Peyer's patch (tissue), 4 donors: ENCODE measurements at places on chromosomes 3 and 15.

DNA sequence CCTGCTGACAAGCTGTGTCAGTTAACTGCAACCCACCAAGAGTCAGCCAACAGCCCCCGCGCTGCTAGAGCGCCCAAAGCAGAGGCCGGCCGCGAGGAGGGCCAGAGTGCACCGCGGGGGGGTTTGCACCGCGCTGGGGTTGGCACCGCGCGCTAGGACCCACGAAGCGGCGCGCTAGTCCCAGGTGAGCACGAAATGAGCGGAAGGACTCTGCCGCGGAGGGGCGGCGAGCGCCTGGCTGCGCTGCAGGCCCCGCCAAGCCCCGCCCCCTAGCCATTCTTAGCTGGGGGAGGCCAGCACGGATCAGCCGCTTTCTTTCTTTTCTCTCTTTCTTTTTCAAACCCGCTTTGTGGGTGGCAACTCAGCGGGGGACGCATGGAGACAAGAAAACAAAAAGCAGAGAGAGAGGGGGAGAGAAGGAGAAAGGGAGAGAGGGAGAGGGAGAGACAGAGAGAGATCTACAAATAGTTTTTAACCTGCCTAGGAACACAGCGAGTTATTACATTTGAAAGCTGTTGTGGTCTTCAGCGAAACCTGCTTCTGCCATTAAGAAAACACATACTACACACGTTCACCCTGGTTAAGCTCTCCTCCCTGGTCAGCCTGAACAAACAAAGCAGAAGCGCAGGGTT is 6.9 kb upstream of the FOXB1 start:
- no peak for DNase-seq

- DNase-seq = no peak
Observed at GRCh38 chr3:185283374-185283935, 29.6 kb upstream of the EHHADH start.

GRCh38 chr3:21292971-21293370 is 458.0 kb downstream of the ZNF385D start:
- DNase-seq = no peak

DNA sequence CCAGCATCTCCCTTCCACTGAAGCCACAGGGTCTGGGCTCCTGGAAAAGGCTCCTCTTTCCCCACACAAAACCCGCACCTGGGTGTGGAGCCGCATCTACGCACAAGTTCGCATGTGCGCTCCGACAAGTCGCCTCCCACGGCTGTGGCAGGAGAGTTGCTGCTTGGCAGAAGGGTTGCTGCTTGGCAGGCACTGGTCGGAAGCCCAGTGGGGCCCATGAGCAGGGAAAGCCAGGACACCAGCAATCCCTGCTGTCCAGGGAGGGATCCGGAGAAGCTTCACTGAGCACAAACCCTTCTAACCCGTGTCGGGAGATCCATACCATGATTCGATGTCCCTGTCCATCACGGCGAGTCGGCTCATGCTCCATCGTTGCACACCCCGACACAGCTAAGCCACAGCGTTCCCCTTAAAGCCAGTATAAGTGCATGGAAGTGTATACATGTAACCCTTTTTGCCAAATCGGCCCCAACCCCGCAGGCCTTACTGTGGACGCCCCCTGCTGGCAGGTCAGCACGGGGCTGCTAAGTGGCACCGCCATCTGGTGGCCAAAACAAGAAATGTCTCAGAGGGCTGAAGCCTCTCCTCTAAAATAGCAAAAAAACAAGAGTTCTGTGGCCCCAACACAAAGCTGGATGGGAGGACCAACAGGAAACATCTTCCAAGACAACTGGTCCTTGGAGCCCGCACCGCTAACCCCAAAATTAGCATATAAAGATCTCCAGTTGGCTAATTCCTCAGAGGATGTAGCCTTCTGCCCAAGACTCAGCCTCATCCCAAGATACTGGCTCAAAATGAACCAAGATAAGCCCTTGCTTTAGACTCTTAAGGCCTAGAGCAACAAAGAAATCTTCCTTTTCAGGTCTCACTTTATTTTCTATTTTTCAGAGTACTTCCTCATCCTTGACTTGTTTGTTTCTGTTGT is 8.3 kb downstream of the ANKRD63 start:
- DNase-seq = peak; percentile 86

GRCh38 chr3:127159543-127159942 is 33.4 kb upstream of the PRR23E start:
- no peak for DNase-seq

GRCh38 chr15:89203705-89204273 is 17.6 kb downstream of the RLBP1 start:
- no peak for DNase-seq

DNA sequence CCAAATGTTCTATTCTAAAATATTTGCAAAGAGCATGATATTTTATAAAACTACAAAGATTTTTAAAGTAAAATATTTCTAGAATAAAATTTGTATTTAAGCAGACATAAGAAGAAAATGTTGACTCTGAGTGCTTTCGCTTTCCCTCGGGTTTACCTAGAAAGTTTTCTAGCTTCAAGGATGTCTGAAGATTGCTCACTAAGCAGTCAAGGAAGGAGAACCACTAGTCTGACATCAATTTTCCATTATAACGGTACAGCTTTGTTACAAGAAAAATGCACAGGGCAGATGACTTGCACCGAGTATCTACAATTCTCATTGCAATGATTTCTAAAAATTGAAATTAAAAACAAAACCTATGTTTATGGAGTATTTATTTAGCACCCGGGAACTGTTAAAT is 14.2 kb downstream of the GPR15 start:
- DNase-seq = no peak

DNA sequence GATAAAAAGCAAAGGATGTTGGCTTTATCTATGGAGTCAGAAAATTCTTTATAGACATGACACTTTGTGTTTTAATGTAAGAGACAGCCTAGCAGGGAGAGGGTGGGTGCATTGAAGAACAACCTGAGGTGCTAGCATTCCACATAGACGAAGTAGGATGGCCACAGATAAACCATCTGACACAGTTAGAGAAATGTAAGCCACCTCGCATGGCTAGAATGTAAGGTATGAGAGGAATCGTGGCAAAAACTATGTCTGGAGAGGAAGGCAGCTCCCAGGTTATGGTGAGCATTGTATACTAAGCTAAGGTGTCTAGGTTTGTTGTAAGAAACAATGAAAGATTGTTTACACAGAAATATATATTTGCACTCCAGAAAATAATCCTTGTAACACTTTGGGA is 194.0 kb upstream of the SLITRK3 start:
- DNase-seq = no peak

DNA sequence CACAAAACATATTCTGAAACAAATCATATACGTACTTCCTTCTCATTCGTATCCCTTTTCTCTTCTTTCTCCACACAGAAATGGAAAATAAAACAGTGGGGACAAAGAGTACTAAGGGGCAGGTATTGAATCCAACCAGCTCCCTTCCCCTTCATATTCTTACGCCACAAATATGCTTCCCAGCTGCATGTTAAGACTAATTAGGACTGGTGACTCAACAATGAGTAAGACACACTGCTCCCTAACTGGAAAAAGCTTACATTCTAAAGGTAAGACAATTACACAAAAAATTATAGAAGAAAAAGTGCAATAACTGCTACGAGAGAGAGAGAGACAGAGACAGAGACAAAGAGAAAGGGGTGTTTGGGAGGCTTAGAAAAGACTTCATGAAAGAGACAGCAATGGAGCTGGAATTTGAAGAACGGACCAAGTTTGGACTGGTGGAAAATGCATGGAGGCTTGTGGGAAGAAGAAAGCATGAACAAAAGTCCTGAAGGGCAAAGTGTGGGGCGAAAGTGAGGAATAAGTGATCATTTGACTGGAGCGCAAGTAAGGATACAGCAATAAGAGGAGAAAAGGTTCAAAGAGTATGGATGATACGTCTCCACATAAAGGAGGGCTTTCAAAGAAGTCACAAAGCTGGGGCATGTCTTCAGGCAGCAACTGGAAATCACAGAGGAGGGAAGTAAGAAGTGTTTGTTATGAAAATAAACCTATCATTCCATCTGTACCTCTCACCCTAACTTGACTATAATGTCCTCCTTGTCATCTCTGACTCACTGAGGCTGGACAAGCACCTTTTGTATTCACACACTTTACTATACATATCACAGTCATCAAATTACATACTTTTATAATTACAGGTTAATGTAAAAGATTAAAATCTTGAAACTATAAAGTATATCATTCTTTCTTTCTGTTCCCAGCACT is 49.2 kb downstream of the RYK start:
- DNase-seq = no peak

DNA sequence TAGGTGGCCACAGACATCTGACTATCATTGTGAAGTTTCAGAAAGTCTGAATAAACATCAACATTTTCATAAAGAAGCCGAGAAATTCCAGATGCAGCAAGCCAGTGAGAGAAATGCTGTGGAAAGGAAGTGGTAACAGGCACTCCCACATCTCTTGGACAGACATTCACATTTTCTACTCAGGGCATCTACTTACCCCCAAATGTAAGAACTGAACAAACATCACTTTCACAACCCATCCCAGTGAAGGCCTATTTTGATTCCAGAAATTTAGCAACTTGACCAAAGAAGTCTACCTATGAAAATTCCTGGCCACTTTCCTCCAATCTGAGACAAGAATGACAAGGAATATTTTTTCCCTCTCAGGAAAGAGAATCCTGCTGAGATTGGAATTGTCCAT is 224.8 kb upstream of the DCBLD2 start:
- DNase-seq = no peak

DNA sequence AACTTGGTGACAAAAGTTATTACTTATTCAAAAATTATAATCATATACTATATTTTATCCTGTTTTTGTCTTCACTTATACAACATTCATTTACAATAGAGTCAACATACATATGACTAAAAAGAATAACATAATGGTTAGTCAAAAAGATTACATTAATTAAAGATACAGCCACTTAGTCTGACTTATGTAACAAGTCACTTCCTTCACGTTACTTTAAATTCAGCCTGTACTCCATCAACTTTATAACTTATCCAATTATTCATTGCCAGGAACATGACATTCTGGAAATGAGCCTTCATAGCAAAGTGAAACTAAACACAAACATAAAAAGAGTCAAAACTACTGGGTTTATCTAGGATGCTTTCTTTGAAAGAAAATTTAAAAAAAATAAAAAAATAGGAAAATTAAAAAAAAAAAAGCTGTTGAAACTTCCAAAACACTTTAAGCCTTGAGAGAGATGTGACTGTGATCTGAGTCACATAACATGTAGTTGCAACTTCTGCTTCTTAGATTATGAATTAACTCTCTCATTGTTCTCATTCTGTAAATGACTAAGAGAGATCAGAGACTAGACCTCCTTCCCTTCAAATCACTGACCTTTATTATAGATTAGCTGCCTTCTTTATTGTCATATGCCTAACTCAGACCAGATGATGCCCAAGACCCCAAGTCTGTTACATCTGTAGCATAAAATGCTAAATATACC is 107.8 kb downstream of the MYRIP start:
- no peak for DNase-seq

DNA sequence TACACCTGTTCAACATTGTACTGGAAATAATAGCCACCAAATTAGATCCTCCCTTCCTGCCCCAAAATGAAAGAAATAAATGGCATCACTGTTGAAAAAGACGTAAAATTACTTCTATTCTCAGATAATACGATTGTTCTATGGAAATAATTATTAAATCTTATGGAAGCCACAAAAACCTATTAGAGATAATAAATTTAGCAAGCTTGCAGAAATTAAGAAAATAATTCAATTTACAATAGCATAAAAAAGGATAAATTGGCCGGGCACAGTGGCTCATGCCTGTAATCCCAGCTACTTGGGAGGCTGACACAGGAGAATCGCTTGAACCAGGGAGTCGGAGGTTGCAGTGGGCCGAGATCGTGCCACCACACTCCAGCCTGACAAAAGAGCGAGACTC is 57.8 kb downstream of the PPCDC start:
- DNase-seq = no peak

DNA sequence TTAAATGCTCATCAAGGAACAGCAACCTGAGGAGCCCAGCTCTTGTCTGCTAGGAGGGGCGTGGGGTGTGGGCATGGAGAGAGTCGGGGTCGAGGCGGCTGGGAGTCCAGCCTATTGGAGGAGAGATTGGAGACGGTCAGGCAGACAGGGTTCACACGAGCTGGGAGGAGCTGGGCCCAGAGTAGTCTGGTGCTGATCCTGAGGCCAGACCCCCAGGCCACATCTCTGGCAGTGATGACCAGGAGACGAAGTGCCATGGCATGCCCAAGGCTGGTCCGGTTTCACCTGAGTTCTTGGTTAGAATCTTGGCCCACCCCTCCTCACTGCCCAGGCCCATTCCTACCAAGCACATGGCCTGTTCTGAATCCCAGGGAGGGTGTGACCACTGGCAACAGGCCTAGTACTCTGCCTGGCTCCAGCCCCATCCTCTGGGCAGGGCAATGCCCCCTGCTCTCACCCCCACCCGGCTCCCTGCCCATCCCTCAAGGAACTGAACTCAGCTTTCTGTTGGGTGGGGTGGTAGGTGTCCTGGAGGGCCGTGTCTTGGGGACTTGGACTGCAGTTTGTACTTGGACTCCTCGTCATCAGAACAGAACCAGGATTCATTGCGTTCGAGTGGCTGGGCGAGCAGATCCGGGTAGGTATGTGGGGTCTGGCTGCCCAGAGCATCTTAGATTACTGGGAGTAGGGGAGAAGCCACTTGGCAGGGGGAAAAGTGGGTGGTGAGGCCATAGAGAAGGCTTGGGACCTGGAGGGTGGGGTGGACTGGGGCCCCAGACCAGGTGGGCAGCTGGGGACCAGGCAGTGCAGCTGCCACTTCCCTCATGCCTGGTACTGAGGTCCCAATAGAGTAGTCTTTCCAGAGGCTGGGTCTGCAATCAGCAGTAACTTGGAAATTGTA is 20.8 kb downstream of the SLC28A1 start:
- DNase-seq = no peak
